ENCODE measurements at places on chromosomes 3 and 15.

DNA sequence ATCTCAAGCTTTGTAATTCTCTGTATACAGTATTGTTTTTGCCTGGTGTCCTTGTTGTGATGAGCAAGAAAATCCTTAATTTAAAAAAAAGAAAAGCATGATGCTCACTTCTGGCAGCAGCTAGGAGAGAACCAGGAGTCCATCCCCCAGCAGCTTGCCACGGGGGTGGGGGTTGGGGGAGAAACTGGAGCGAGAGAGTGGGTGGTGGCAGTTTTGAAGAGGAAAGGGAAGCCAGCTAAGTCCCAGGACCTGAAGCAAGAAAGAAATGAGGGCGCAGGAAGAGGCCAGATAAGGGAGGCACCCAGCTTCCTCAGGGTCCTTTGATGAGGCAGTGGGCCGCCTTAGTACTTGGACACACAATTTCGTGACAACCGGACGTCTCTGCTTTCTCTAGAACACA, 23.5 kb downstream of the CHAC1 start:
- DNase-seq, result no peak

DNA sequence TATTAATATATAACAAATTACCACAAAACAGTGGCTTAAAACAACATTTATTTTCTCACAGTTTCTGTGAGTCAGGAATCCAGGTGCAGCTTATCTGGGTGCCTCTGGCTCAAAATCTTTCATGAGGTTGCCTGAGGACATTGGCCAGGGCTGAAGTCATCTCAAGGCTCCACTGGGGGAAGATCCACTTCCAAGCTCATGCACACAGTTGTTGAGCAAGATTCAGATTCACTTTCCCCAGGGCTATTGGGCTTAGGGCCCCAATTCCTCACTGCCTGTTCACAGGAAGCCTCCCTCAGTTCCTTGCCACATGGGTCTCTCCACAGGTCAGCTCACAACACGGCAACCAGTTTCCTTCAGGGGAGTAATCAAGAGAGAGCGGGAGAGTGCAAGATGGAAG, 35.0 kb downstream of the RFTN1 start:
- peak; percentile 59 for DNase-seq

GRCh38 chr15:64251121-64251520, 88.3 kb upstream of the PPIB start:
- DNase-seq, result no peak

DNA sequence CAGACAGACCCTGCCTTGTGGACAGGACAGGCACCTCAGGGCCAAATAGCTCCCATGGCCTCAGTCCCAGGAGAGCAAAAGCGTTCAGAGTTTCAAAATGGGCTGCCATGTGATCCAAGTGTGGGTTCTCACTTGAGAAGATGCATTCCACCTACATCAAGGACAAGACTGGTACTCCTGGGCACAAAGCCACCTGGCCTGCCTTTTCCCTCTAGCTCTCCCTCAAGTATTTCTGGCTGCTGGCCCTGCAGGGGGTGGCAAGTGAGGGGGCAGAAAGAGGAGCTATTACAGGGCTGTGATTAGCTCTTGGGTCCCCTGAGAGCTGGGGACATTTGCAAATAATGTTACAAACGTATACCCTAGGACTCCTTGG, 6.5 kb upstream of the COL7A1 start:
- no peak for DNase-seq

DNA sequence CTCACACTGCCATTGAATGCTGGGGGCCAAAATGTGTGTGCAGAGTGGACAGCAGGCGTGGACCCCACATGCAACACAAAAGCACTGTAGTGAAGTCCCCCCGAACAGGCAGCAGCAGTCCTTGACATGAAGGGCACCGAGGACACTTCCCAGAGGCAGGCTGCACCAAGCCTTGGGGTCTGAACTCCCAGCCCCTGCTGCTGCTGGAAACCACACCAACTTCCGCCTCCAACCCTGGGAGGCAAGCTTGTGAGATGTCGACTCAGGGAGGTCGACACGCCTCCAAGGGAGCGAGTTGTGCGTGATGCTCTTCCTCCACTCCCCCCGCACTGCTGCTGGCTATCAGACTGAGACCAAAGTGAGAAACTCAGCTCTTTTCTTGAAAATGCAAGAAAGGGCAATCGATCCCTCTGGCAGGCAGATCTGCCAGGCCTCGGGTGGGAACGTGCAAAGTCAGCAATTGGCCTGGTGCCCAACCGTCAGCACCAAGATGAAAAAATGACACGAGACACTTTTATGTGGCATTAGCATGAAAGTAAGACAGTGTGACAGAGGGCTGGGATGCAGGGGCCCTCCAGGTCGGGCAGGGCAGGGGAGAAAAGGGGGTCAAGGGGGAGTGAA, 43.6 kb downstream of the WHAMM start:
- no peak for DNase-seq

DNA sequence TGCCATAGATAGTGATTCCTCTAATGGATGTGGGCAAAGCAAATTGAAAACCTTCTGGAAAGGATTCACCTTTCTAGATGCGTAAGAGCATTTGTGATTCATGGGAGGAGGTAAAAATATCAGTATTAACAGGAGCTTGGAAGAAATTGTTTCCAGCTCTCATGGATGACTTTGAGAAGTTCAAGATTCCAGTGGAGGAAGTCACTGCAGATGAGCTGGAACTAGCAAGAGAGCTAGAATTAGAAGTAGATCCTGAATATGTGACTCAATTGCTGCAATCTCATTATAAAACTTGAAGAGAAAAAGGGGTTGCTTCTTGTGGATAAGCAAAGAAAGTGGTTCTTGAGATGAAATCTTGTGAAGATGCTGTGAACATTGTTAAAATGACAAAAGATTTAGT, 88.0 kb upstream of the ACKR4 start:
- peak; percentile 12 for DNase-seq

DNA sequence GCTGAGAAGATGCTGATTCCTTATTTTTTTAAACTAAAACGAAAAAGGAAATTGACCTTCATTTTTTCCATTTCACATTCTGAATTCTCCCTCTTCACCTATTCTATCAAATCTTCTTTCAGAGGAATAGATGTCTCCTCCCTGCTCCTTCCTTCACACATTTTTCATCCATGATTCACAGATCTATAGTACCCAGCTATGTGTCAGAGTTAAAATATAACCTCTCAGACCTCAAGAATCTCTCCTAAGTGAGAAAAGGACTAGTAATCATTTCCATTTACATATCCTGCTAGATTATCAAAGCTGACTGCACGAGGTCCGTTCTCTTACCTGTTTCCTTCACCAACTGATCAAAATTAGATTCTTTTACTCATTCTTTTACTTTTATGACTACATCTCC, 1297.6 kb upstream of the ALCAM start:
- no peak for DNase-seq

- peak; percentile 9 for DNase-seq
Observed at GRCh38 chr15:36053746-36054145, 507.8 kb upstream of the DPH6 start.

DNA sequence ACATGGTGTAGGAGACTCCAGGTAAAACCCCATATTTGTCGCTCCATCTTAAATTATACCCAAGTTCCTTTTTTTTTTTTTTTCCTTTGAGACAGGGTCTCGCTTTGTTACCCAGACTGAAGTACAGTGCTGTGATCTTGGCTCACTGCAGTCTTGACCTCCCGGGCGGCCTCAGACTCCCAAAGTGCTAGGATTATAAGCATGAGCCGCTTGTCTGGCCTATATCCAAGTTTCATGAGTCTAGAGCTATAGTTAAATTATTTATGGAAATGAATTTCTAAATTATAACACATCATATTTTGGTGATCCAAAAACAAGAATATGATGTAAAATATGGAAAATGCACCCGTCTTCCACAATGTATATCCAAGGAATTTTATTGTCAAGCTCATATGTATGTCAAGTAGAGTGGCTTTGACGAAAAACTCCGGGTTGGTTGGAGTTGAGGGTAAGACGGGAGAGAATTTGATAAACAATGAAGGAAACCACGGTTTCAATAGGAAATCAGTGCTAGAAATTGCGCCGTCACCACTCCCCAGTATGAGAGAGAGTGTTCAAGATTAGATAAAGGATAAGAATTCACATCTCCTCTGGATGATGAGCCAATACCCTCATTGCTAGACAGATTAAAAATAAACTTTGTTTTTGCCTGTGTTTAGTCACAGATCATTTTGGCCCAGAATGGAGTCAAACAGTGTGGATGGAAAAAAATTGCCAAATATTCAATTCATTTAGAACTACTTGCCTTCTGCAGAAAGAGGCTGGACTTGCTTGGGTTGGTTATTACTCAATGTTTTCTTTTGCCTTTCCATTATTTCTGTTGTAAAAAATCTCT, 209.2 kb upstream of the NR2F2 start:
- peak; percentile 28 for DNase-seq
